ENCODE measurements at places on chromosomes 3 and 15.
A peak's percentile ranks its signal among the peaks of the same experiment; 100 is the strongest.

- no peak for DNase-seq
Observed at GRCh38 chr3:53190659-53191058, 29.6 kb downstream of the PRKCD start.

- DNase-seq = no peak
Observed at GRCh38 chr3:111336511-111336910, 205.5 kb upstream of the CD96 start.

- no peak for DNase-seq
Observed at GRCh38 chr15:77866596-77867125, 210.8 kb downstream of the TBC1D2B start.

- DNase-seq = peak; percentile 5
Observed at GRCh38 chr3:161316006-161316689, 55.2 kb downstream of the SPTSSB start.

- DNase-seq = no peak
Observed at GRCh38 chr3:183123891-183124290, 24.6 kb upstream of the MCCC1 start.

DNA sequence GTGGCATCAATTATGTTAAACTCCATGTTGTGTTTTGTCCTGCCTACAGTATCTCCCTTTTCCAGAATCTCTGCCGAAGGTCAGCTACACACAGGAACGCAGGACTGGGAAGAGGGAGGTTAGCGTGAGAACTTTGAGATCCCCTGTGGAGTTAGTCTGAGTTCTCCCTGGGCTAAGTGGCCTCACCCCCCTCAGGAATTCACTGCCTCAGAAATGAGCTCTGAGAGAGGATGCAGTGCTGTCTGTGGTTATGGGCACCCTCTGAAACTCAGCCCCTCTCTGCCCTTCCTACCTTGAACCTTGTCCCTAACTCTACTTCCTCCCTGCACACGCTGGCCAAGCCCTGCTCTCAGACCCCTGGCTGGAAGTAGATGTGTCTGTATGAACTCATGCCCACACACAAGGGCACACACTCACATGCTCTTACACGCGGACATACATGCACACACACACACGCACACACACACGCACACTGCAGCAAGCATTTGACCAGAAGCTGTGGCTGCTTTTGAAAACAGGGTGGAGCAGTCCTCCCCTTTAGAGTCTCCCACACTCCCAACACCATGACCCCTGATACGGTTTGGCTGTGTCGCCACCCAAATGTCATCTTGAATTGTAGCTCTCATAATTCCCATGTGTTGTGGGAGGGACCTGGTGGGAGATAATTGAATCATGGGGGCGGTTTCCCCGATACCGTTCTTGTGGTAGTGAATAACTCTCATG is 5.3 kb upstream of the VIPR1 start:
- no peak for DNase-seq

- no peak for DNase-seq
Observed at GRCh38 chr15:62909257-62909656, 133.3 kb upstream of the TPM1 start.

DNA sequence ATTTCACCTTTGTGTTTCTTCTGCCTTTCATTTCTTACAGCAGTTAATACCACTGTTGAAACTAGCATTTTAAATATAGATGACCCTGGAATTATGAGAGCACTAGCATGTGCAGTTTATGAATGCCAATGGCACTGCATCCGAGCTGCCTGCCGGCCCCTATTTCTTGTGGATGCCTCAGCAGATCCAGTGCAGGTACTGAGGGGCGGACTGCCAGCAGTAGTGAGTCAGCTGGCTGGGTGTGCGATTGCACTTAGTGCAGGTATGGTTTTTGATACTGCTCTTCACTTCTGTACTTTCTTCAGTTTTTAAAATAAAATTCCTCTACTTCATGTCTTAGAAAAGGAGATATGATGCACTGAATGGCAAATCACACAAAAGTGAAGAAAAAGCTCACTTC is 453.0 kb downstream of the DIPK2A start:
- no peak for DNase-seq

GRCh38 chr15:50128266-50128665 is 9.2 kb upstream of the ATP8B4 start:
- no peak for DNase-seq

DNA sequence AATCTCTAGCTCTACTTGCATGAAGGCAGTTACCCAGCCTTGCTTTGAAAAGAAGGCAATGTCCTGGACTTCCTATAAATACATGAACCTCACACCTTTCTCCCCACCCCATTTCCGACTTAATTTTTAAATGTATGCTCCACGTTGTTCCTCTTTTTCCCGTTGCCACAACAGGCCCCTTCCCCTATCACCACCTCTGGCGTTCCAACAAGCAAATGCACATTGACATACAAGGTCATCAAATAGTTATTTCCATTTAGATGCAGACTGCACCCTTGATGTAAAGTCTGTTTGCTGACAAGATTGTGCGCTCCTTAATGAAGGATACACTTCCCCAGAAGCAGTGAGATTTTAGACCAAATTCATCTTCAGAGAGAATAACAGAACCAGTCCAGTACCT is 260.7 kb upstream of the UMPS start:
- DNase-seq = no peak

- DNase-seq = no peak
Observed at GRCh38 chr15:29936353-29937049, 114.2 kb upstream of the TJP1 start.

DNA sequence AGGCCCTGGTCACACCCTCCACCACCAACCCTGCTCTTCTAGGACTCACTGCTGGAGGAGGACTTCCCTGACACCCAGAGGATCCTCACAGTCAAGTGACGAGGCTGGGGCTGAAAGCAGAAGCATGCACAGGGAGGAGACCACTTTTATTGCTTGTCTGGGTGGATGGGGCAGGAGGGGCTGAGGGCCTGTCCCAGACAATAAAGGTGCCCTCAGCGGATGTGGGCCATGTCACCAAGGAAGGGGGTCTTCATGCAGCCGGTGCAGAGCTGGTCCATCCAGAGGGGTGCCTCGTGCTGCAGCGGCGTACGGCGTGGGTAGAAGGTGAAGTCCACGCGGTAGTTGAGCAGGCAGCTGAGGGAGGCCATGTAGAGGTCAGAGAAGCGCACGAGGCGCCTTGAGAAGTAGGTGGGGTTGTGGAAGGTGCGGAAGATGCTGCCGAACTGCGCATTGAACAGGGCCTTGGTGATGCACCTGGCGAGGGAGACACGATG is 9.4 kb downstream of the NT5DC2 start:
- DNase-seq = no peak

DNA sequence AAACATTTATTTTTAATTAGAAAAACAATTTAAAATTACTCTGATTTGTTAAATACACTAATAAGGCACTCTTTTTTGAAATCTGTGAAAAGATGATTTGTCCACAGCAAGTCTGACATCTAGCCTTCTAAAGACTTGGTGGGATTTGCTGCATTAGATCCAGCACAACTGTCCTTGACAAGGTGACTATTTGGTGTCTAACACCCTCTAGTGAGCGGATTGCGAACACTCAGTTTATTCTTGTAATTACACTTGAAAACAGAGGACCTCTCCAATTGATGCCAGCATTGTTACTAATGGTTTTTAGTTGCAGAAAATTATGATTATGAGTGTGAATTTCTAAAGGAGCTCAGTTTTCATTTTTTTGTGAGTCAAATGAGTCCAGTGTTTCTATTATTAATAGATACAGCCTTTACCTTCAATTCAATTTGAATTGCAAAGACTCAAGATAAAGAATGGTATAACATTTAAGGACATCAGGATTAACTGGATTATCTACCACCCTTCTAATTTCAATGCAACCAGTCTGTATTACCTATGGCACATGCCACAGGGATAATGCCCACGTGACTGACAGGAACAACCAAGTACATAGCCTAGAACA is 29.7 kb upstream of the STRIT1 start:
- no peak for DNase-seq

DNA sequence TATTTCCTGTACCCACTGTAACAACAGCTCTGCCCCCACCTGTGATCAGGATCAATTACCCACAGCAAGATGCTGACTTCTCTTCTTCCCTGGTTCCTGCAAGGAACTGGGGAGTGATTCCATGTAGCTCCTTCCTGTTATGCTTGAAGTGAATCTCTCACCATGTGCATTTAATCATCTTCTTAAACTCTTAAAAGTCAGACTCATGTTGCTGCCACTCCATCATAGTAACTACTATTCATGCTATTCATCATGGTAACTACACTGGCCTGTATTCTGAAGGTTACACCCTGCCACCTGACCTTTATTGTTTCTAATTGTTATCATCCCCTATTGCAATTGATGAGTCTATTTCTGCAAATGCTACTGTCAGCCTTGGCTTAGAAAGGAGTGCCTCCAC is 89.5 kb downstream of the SUCNR1 start:
- no peak for DNase-seq

- DNase-seq = no peak
Observed at GRCh38 chr3:98778852-98779413, 15.8 kb downstream of the ST3GAL6 start.

DNA sequence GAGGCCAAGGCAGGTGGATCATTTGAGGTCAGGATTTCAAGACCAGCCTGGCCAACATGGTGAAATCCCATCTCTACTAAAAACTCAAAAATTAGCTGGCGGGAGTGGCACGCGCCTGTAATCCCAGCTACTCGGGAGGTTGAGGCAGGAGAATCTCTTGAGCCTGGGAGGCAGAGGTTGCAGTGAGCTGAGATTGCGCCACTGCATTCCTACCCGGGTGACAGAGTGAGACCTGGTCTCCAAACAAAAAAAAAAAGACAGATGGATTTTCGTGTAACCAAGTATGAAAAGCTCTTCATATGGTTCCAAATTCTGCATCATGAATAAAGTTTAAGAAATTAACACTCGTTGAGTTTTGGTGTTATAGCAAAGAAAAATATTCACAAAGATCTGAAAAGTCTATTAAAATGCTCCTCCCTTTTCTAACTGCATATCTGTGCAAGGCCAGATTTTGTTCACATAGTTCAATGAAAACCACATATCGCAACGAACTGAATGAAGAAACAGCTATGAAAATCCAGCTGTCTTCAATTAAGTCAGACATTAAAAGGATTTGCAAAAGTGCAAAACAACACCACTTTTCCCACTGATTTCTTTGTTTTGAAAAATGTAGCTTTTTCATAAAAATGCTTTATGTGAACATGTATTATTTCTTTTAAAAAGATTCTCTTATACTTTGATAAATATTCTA is 23.8 kb upstream of the FBLN2 start:
- DNase-seq = no peak
